ENCODE measurements at places on chromosomes 4 and X.

DNA sequence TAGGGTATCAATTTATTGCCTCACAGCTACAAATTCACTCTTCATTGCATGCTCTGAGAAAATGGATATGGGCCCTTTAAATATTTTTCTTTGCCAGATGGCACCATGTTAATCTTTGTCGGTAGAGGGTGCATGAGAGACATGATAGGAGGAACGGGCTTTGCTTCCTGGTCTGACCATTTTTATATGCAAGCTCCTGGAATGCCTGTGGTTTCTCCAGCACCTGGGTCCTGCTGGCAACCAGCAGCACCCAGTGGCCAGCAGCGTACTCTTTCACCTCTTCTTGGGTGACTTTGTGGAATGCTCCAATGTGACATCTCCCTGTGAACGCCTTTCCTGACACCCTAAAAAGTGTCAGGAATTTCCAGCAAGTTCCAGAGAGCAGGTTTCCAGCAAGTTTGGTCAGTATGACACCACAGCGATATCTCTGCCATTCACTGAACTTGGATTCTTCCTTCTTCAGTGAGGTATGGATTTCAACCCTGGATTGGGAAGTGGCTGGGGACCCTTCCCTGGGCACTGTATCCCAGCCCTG lies 140.3 kb upstream of the PGRMC2 start:
- DNase-seq: no peak

GRCh38 chrX:71935476-71935875 lies 24.8 kb downstream of the NHSL2 start:
- DNase-seq: no peak

- no peak for DNase-seq
Measured at GRCh38 chr4:113945906-113946305, 33.5 kb downstream of the ARSJ start.

GRCh38 chr4:2008671-2008920 lies 178 bp downstream of the NELFA start:
- DNase-seq: no peak

DNA sequence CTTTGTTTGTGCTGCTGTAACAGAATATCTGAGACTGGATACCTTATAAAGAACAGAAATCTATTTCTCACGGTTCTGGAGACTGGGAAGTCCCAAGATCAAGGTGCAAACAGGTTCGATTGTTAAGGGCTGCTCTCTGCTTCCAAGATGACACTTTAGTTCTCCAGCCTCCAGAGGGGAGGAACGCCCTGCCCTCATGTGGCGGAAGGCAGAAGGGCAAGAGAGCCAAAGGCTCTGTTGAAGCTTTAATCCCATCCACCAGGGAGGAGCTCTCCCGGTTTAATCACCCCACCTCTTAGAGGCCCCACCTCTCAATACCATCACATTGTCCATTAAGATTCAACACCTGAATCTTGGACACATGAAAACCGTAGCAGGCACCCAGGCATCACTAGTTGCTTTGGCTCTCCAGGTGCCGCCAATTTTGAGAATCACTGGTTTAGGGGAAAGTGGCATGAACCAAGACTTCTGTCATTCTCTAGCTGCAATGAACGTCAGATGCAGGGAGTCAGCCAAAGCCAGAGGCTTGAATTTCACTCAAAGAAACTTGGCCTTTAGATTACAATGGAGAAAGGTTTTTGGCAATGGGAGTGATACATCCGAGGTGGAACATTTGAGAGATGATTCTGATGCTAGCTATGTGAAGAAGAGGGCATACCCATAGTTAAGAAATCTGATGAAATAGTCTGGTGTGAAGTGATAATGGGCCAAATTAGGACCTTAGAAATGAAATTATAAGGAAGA lies 15.7 kb downstream of the FHL1 start:
- no peak for DNase-seq

DNA sequence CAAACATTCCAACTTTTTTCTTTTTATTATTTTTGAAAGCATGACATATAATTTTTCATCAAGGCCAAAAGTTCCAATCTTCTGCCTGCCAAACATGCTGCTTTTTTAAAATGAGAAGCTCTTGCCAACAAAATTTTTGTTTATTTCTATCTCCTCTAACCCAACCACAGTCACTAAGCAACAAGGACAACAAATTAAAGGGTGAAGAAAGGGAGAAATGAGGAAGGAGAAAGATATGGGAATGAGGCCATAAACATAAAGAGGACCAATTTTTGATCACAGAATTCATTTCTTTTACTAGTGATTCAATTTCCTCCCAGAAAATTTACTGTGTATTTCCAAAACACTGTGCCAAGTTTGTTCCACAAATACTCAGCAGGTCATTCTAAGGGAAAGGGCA lies 537.0 kb upstream of the DIAPH2 start:
- no peak for DNase-seq

DNA sequence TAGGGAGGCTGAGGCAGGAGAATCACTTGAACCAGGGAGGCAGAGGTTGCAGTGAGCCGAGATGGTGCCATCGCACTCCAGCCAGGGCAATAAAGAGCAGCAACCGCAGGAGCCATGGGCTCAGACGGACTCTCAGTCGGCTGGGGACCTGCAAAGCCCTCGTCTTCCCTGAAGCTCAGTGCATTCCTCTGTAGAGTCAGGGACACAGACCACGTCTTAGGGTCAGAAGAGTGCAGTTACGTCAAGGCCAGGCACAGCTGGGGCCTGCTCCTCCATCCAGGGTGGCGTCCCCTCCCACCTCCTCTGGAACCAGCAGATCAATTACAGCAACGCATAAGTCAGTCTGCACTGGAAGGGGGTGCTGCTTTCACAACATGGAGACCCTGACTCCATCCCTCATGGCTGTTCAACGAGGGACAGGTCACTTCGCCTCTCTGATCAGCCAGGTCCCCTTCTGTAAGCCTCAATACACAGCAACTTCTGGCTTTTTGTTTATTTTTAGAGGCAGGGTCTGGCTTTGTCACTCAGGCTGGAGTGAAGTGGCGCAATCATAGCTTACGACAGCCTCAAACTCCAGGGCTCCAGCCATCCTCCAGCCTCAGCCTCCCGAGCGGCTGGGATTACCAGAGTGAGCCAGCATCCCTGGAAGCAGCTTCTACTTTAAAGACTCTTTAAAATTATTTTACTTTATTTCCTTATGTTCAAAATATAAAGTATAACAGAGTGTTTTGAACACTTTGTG lies 76.4 kb downstream of the ZFYVE28 start:
- no peak for DNase-seq

GRCh38 chr4:89042055-89042454 lies 14.9 kb downstream of the FAM13A start:
- no peak for DNase-seq

- DNase-seq: no peak
Measured at GRCh38 chr4:8188743-8189550, 10.1 kb upstream of the SH3TC1 start.

GRCh38 chr4:94251094-94251493 lies 43.4 kb downstream of the SMARCAD1 start:
- DNase-seq: no peak

DNA sequence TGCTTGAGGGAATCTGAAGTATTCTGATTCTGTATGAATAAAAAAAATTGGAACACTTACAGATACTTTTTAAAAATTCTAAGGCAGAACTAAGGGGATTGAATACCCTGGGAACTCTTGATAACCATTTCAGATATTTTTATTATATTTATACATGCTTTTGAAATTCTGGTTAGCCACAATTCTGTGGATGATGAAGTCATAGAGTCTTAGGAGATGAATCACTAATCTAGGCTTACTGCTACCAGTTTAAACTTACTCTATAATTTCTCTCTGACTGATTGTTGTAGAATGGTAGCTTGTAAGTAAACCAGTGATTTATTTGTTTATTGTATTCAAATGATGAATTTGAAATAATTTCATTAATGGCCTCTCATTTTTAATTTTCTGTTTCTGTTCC lies 11.4 kb upstream of the SLAIN2 start:
- DNase-seq: no peak

- DNase-seq: no peak
Measured at GRCh38 chrX:71256856-71257255, 2.9 kb upstream of the ZMYM3 start.

DNA sequence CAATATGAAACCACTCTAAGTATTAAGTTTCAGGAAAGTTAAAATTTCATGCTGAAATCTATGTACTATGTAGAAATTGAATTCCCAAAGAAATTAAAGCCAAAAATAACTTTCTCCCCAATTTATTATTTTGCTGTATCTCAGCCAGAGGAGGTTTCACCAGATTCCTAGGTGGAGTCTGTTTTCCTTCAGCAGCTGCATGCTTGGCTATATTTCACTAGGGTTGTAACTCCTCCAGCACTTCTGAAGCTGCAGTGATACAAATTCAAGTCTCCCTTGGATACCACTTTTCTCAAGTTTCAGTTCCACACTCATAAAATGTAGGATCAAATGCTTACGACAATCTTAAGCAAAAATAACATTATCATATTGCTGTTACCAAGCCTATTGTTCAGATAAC lies 41.2 kb upstream of the ZC4H2 start:
- no peak for DNase-seq

DNA sequence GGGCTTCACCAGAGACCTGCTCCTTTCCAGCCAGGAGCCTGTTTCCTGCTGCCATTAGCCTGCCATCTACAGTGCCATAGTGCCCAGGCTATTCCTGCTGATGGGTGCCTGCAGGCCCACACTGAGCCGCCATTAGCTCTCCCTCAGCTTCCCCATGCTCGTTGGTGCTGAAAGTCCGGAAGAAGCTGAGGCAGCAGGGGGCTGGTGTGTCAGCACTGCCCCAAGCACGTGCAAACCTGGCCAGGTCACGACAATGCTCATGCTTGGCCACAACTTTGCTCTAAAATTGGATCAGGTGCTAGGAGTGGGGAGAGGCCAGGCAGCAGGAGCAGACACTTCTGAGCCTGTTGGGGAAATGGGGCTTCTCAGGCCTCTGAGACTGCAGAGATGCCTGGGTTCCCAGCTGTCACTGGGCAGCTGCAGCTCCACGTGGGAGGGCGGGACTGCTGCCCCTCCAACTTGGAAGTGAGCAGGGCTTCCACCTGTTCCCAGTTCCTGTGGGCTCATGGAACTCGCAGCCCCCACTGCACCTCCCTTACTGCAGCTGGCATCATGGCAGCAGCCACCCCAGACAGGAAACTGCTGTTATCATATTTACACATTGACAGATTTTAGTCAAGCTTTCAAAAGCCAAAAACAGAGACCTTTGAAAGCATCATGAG lies 913.9 kb downstream of the FSTL5 start:
- DNase-seq: no peak

All from activated CD8-positive, alpha-beta memory T cell treated with anti-CD3 and anti-CD28 coated beads for 48 hours (primary cell).